ENCODE measurements at places on chromosomes 1 and 21. TPM values are rescaled to one million over a fixed set of nuclear protein-coding genes. Genes with fewer than 3 reads are reported as not detected.

DNA sequence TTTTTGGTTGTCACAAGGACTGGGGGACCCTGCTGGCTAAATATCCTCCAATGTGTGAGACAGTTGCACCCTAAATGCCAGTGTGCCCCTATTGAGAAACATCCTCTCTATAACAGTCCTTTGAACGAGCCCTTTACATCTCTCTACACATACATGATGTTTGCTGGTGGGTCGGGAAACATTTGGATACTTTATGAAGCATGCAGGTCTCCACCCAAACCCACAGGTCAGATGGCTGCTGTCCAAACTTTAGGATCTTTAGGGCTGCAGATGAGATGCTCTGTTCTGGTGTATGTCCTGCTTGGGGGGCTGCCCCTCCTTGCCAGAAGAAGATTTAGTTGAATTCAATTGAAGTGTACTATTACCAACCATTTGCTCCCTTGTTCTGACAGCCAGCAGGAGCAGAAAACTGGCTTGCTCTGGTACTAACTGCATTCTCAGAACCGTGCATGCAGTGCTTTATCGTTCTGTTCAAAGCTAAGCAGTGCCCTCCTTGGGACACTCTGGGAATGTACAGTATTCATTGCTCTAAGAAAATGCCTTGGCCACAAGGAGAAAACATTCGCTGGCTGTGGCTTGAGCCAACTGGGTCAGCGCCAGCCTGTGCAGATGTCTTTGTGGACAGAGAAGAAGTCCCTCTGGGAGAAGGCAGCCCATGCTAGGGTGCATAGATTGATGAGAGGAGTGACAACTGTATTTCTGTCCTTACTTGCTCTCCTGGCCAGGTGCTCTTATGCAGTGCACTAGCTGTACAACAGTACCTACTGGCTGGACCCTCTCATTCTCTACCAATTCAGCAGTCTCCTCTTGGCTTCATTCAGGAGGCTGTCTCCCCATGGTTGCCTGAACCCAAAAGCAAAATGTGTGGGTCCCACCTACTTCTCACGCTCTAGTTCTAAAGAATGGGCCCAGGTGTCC, 61.4 kb upstream of the DIRAS3 start:
- H3K4me1 ChIP-seq = peaks cover 15% of the 10 kb centered on the region
- H3K27me3 ChIP-seq = no peaks in the 10 kb centered on the region
- H3K4me3 ChIP-seq = no peak overlapping the region

- no peak overlapping the region for H3K27ac ChIP-seq
- H3K36me3 ChIP-seq = no peaks in the 10 kb centered on the region
- no peaks in the 10 kb centered on the region for H3K4me1 ChIP-seq
- no peaks in the 10 kb centered on the region for H3K27me3 ChIP-seq
Measured at GRCh38 chr1:221310180-221310579, 430.9 kb downstream of the HLX start.

GRCh38 chr21:14737922-14738321, 191.8 kb upstream of the SAMSN1 start:
- H3K27ac ChIP-seq = no peak overlapping the region
- no peaks in the 10 kb centered on the region for H3K4me1 ChIP-seq
- no peak overlapping the region for H3K4me3 ChIP-seq
- no peaks in the 10 kb centered on the region for H3K36me3 ChIP-seq
- no peaks in the 10 kb centered on the region for H3K27me3 ChIP-seq
- peak; percentile 42 for DNase-seq

- H3K27ac ChIP-seq = peak overlapping the region; percentile 77
- H3K4me1 ChIP-seq = peaks cover 32% of the 10 kb centered on the region
- H3K36me3 ChIP-seq = no peaks in the 10 kb centered on the region
Measured at GRCh38 chr1:234751678-234752077, 141.7 kb upstream of the IRF2BP2 start.

DNA sequence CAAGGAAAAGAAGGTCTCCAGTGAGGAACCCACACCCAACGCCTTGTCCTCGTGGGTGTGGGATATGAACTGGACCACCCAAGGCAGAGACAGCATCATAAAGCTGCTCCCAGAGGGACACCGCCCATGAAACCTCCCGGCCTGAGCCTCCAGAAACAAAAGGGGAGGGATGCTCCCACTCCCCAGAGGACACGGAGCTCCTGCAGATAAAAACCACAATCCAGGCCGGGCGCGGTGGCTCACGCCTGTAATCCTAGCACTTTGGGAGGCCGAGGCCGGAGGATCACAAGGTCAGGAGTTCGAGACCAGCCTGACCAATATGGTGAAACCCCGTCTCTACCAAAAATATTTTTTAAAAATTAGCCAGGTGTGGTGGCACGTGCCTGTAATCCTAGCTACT, 66.4 kb downstream of the CHD5 start:
- no peaks in the 10 kb centered on the region for H3K27me3 ChIP-seq
- H3K36me3 ChIP-seq = no peaks in the 10 kb centered on the region
- H3K4me1 ChIP-seq = no peaks in the 10 kb centered on the region
- no peak overlapping the region for H3K4me3 ChIP-seq
- H3K27ac ChIP-seq = no peak overlapping the region

PLPP3 gene
- total RNA-seq = 41.5 TPM

DNA sequence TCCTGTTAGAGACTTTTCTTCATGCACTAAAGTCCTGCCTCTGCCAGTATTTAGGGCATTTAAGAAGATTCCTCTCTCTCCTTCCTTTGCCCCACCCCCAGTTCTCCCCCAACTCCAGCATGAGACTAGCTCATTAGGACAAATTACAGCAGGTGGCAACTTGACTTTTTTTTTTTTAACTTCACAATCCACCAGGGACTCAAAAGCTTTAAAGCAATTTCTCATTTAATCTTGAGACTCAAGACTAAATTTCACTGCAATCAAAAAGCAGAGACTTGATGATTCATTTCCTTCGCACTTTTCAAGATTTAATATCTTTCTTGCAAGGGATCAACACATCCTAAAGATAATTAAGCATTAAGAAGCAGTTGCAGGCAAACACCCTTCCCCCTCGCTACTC, 74.9 kb downstream of the WLS start:
- H3K4me3 ChIP-seq = no peak overlapping the region
- DNase-seq = no peak
- no peak overlapping the region for H3K27ac ChIP-seq
- no peaks in the 10 kb centered on the region for H3K27me3 ChIP-seq
- no peaks in the 10 kb centered on the region for H3K4me1 ChIP-seq

AMY1B gene
- not detected for total RNA-seq

- no peaks in the 10 kb centered on the region for H3K36me3 ChIP-seq
- H3K27ac ChIP-seq = no peak overlapping the region
- DNase-seq = no peak
- no peaks in the 10 kb centered on the region for H3K27me3 ChIP-seq
- no peak overlapping the region for H3K4me3 ChIP-seq
Measured at GRCh38 chr1:238475712-238476111, 585.0 kb upstream of the ZP4 start.

DNA sequence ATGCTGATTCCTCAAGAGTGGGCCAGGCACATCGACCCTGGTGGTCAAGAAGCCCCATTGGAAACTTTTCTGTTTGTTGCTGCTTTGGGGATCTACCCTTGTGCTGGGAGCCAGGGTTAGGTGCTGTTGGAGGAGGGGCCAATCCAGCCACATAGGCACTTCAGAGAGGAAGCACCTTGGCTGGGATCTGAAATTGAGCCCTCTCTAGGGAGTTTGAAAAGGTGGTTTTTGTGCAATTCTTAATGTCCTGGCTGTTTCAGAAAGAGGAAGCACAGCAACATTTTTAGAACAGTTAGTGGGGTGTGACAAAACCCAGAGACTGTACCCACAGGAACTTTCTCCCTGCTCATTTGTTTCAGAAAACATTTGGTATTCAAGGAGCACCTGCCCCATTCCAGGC, 17.2 kb upstream of the BEND5 start:
- no peak for DNase-seq
- no peaks in the 10 kb centered on the region for H3K4me1 ChIP-seq
- no peak overlapping the region for H3K27ac ChIP-seq

FAM89A gene
- 11.3 TPM for total RNA-seq

GRCh38 chr21:19844334-19844733, 1153.9 kb upstream of the NCAM2 start:
- no peak overlapping the region for H3K4me3 ChIP-seq
- no peaks in the 10 kb centered on the region for H3K27me3 ChIP-seq
- no peak for DNase-seq
- no peak overlapping the region for H3K27ac ChIP-seq
- no peaks in the 10 kb centered on the region for H3K4me1 ChIP-seq
- no peaks in the 10 kb centered on the region for H3K36me3 ChIP-seq

DNA sequence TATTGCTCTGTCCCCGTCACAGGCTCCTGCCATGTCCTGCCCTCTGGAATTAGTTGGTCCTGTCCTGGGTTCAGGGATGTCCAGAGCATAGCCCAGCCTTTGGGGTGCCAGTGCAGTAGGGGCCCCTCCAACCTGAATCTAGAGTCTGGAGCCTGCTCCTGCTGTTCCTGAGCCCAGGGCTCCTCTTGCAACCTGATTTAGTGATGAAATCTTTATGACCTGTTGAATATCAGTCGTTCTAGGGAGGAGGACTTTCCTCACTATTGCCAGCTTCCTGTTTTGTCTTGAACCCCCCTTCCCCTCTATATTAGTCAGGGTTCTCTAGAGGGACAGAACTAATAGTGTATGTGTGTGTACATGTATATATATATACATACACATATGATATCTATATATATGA, 42.5 kb upstream of the STUM start:
- H3K36me3 ChIP-seq = no peaks in the 10 kb centered on the region
- H3K27ac ChIP-seq = no peak overlapping the region
- DNase-seq = no peak

DNA sequence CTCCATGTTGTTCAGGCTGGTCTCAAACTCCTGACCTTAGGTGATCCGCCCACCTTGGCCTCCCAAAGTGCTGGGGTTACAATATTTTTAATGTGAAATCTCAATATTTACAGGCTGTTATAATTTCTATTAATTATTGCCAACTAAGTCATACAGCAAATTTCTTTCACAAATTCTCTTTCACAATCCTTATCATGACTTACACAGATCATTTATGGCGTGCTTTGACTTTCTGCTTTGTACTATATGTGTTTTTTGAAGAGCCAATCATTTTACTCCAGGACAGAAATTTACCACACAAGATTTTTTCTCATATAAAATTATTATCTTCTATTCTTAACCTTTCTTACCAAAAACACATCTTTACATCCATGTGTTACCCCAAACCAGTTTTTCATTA, 1729.9 kb downstream of the NCAM2 start:
- H3K4me3 ChIP-seq = no peak overlapping the region
- no peaks in the 10 kb centered on the region for H3K36me3 ChIP-seq
- H3K27ac ChIP-seq = no peak overlapping the region
- H3K27me3 ChIP-seq = no peaks in the 10 kb centered on the region

GRCh38 chr1:110408488-110408887, 994 bp upstream of the LAMTOR5 start:
- peaks cover 24% of the 10 kb centered on the region for H3K4me1 ChIP-seq
- no peak overlapping the region for H3K27ac ChIP-seq
- H3K27me3 ChIP-seq = no peaks in the 10 kb centered on the region
- DNase-seq = no peak
- H3K4me3 ChIP-seq = peak overlapping the region; percentile 90

- H3K36me3 ChIP-seq = no peaks in the 10 kb centered on the region
- H3K27ac ChIP-seq = no peak overlapping the region
Measured at GRCh38 chr1:81738875-81739274, 61.9 kb upstream of the ADGRL2 start.

DNA sequence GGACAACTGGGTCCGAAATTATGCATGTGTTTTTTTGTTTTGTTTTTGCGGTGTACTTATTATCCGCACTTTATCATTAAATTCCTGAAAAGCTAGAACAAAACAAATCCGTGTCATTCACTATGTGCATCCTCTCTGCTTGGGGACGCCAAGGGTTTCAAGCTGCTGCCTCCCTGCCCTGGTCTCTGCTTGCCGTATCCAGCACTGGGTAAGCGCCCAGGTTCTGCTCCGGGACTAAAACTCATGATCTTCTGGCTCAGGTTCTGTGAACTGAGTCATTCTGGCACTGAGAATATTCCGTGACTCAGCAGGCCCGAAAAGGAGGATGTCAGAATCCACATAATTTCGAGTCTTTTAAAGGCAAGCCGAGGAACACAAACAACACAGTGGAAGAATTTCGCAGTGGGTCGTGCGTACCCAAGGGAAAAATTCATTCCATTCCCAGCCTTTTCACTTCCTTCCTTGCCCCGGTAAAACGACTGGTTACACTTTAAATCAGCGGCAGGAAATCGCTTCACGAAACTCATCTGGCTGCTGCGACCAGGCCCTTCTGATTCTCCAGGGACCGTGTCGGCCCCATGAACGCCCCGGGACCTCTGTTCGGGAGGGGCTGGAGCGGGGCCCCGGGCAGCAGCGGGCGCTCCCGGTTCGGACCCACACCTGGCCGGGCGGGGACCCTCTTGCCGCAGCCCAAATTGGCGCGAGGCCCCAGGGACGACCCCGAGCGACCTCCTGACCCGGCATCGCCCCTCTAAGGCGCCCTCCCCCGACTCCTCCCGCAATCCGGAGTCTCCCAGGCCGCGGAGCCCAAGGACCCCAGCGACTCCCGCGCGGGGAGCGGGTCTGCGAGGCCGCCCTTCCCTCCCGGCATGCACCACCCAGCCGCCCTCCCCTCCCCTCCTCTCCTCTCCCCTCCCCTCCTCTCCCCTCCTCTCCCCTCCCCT, 746 bp upstream of the LAMC1 start:
- H3K36me3 ChIP-seq = no peaks in the 10 kb centered on the region
- peaks cover 14% of the 10 kb centered on the region for H3K4me1 ChIP-seq
- peak overlapping the region; percentile 93 for H3K4me3 ChIP-seq
- peak overlapping the region; percentile 99 for H3K27ac ChIP-seq
- H3K27me3 ChIP-seq = no peaks in the 10 kb centered on the region

VSIG8 gene
- total RNA-seq = 0.55 TPM

DNA sequence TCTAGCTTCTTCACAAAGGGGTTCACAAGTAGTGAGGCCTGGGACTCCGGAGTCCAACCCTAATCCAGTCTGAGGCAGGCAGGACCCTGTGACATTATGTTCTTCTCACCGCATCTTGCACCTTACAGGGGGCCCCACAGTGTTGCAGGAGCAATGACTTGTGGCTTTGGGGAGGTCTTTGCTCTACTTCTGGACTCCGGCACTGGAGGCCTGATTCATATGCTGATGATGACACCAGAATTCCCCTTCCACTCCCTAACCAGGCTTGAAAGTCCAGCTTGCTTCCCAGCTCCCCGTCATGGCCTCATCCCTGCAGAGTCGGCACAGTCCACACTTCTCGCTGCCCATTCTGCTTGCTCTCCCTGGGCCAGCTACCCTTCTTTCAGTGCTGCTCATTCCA, 96.3 kb upstream of the SLC44A3 start:
- peaks cover 7% of the 10 kb centered on the region for H3K4me1 ChIP-seq
- no peaks in the 10 kb centered on the region for H3K36me3 ChIP-seq
- H3K27ac ChIP-seq = no peak overlapping the region

DNA sequence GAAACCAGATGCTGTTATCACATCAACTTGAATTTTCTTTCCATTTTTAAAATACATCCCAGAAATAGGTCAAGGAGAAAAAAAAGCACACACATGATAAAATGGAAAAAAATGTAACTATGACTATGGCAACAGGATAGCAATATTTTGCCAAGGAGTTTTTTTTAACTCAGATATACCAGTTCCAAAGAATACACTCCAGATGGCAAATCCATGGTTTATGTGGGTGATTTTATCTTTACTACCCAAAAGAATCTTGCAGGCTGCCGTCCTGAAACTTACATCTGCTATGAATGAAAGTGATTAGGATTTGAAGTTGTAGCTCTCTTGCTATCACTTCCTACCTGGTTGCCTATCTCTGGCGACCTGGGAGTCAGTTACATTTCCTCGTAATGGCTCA, 91.0 kb upstream of the PLPPR4 start:
- no peaks in the 10 kb centered on the region for H3K36me3 ChIP-seq
- no peak for DNase-seq

- no peak overlapping the region for H3K27ac ChIP-seq
- H3K36me3 ChIP-seq = no peaks in the 10 kb centered on the region
- no peaks in the 10 kb centered on the region for H3K27me3 ChIP-seq
- peak overlapping the region; percentile 1 for H3K4me3 ChIP-seq
- peak; percentile 76 for DNase-seq
Measured at GRCh38 chr1:201254625-201255478, 28.5 kb upstream of the PKP1 start.

All from testis (tissue), 5 donors.